Stimulated activated CD8-positive, alpha-beta memory T cell treated with anti-CD3 and anti-CD28 coated beads, Interleukin-4, amount 100 ng/mL, for 48 hours (primary cell): ENCODE measurements at places on chromosomes 3 and 15.

DNA sequence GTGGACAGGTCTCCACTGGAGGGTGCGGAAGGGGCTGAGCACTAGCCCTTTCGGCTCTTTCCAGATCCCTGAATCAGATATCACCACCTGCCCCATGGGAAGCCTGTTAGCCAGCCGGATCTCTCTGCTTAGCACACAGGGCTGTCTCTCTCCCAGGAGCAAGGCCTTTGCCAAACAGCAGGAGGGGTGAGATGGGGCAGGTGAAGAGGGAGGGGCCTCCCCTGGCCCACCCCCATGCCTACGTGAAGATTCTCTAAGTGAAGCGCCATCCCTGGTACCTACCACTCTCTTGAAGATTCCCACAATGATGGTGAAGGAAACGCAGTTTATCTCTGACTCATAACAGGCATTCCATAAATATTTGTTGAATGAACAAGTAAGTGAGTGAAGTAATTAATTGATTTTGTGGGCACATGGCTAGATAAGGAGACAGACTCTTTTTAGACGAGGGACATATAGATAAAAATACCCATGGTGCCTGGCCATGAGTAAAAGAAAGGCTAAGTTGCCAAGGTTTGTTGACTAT is 19.6 kb upstream of the HCN4 start:
- DNase-seq = no peak

- peak; percentile 55 for DNase-seq
These were observed 416 bp upstream of the CORO2B start for GRCh38 chr15:68578175-68578979.

DNA sequence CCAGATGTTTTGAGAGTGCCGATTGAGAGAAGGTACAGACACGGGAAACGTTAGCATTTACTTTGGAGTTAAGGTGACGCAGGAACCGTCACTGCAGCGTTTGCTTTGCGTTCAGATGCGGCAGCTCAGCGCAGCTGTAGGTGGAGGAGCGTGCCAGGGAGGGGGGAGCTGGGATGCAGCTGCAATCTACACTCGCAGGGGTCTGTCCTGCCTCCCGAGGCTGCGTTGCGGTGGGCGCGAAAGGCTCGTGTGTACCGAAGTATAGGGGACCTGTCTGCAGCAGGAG is 425 bp upstream of the FYTTD1 start:
- no peak for DNase-seq

GRCh38 chr3:135862361-135862760 is 103.2 kb upstream of the PPP2R3A start:
- no peak for DNase-seq

- DNase-seq = no peak
These were observed 244.4 kb upstream of the TOPAZ1 start for GRCh38 chr3:43997316-43997715.

DNA sequence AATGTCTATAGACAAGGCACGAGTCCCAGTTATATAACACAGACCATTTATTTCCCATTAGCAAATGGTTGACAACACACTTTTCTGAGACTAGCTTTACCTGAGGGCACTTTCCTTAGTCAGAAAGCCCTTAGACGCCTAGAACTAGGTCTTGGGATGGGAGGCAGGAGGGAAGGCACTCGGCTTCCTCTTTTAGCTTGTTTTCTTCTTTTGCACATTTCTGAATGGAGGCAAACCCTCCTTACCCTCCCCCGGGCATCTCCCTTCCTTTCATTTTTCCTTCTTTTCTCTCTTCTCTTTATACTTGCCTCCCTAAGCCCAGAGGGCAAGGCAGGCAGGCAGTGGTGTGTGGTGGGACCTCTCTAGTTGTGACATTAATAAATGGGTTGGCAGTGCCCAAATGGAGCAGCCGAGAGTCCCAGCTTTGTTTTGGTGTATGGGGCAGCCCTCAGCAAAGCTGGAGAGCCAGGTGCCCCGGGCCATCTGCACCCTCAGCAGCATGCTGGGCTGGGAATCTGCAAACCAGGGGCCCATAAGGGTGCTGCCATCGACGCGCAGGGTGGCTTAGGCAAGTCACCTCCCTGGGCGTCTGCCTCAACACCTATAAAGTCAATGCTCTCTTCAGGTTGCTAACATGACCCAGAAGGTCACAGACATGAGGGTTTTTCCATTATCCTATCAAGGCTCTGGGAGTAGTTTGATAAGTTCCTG is 21.1 kb upstream of the BCL2L10 start:
- DNase-seq = no peak

DNA sequence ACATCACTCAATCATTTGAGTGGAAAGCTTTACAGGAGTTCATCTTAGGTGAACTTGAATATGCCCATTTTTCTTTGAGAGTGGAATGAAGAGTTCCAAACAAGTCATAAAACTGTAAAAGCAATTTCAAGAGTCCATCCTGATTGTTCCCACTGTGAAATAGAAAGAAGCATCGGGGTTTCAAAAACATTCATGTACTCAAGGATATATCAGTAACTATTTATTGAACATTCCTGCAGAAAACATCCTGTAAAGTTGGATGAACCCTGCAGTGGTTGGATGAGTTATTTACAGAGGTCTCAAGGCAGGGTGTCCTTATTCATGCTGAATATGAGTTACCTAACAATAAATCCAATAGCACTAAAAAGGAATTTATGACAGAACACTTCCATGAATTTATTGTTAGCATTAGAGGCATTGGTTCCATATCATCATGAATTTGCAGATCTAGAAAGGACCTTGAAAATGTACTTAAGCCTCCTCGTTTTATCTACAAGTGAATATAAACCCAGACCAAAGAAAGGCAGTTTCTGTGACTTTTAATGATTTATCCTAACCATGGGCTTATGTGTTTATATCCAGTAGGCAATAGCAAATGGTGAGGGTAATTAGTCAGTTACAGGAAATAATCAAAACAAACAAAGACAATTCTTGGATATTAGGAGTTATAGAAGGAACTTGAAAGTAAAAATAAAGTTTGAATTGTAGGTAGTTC is 361.9 kb upstream of the KCNMB2 start:
- DNase-seq = no peak

DNA sequence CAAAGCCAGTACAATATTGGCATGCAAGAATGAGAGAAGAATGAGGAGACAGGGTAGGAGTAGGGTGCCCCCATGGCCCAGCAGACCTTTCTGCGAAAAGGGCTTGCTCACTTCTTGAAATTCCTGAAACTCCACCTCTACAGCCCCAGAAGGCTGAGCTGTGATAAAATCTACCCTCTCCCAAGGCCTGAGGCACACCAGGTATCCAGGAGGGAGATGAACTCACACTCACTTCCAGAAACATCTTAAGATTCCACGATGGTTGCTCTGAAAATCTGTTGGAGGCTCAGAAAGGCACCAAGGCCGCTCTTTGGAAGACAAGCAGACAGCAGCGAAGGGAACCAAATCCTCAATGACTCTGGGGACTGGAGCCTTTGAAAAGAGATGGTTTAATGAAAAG is 297.5 kb downstream of the UACA start:
- DNase-seq = no peak

GRCh38 chr3:51982352-51982837 is 940 bp upstream of the ACY1 start:
- peak; percentile 62 for DNase-seq

- no peak for DNase-seq
These were observed 14.3 kb downstream of the ZIC1 start for GRCh38 chr3:147423537-147423797.

- no peak for DNase-seq
These were observed 181.0 kb upstream of the CBLB start for GRCh38 chr3:106049821-106050220.

GRCh38 chr3:129207479-129207878 is 23.8 kb upstream of the CNBP start:
- no peak for DNase-seq

DNA sequence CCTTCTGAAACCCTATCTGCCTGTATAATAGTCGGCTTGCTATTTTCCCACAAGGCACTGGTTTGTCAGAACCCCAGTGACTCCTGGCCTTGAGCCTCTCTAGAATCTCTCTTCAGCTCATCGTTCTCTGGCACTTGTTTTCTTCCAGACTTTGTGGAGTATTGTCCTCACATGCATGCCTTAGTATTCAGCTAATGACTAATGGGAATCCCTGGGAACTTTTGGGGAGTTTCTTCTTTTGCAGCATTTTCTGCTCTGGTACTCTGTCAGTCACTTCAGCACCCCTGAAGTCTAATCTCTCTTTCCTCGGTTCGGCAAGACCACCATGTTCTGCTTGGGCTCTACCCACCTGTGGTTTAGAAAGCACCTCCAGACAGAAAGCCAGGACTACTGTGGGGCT is 35.8 kb upstream of the THRB start:
- no peak for DNase-seq

- DNase-seq = no peak
These were observed 157.6 kb upstream of the CTDSPL start for GRCh38 chr3:37704064-37704463.

- DNase-seq = no peak
These were observed 80.0 kb downstream of the COL6A5 start for GRCh38 chr3:130425484-130425883.

DNA sequence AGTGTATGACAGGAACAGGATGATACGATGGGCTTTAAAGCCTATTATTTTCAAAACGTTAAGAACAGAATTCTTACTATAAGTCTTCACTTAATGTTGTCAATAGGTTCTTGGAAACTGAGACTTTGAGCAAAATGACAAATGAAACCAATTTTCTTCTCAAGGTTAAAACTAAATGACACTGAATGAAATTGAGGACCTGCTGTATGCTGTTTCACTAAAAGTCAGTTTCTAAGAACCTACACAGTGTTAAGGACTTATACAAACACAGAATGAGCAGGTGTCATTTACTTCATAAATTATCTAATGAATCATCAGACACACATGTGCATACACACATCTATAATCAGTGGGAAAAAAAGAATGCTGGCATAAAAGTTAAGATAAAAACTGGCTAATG is 106.9 kb downstream of the RFTN1 start:
- DNase-seq = no peak

DNA sequence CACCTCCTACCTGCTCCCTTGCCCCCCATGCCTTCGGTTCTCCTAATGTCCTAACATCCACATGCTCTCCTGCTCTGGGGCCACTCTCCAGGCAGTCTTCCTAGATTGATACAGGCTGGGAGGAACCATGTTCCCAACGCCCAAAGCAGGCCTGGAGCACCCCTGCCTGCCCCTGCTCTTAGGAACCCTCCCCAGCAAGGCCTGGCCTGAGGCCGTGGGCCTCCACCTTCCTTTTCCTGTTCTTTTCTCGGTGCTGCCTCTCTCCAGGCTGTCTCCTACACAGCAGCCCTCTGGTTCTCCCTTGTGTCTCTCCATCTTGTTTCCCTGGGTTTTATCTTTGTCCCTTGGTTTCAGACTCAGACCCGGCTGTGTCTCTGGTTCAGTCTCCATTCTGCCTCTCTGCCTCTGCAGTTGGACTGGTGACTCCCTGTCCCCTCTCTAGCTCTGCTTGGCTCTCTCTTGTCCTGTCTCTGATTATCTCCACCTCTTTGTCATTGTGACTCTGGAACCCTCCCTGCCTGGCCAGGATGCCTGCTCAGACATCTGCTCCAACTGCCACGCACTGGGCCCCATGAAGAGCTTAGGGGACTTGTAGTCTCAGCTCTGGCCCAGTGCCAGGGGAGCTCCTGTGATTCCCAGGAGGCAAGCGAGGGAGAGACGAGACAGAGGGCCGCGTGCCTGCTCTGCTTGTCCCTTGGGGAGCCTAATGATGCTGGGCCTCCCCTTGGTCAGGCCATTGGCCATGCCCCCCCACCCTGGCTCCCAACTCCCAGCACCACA is 26.0 kb upstream of the RPL29 start:
- DNase-seq = no peak

DNA sequence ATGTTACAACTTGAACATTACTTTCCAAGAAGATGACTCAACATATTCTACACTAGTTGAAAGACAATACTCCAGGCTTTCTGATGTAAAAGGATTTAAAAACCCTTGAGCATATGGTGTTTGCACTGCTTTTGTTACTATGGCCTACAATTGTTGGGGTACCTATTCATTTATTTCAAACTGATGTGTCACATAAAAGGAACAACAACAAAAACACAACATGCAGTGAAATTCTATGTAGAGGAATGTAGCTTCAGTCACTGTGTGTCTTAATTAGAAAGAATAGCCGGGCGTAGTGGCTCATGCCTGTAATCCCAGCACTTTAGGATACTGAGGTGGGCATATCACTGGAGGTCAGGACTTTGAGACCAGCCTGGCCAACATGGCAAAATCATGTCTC is 1.6 kb downstream of the SPATA16 start:
- no peak for DNase-seq

GRCh38 chr3:159861369-159861987 is 127.2 kb upstream of the IL12A start:
- DNase-seq = no peak

GRCh38 chr3:17141699-17142098 is 256.9 kb downstream of the PLCL2 start:
- DNase-seq = no peak

DNA sequence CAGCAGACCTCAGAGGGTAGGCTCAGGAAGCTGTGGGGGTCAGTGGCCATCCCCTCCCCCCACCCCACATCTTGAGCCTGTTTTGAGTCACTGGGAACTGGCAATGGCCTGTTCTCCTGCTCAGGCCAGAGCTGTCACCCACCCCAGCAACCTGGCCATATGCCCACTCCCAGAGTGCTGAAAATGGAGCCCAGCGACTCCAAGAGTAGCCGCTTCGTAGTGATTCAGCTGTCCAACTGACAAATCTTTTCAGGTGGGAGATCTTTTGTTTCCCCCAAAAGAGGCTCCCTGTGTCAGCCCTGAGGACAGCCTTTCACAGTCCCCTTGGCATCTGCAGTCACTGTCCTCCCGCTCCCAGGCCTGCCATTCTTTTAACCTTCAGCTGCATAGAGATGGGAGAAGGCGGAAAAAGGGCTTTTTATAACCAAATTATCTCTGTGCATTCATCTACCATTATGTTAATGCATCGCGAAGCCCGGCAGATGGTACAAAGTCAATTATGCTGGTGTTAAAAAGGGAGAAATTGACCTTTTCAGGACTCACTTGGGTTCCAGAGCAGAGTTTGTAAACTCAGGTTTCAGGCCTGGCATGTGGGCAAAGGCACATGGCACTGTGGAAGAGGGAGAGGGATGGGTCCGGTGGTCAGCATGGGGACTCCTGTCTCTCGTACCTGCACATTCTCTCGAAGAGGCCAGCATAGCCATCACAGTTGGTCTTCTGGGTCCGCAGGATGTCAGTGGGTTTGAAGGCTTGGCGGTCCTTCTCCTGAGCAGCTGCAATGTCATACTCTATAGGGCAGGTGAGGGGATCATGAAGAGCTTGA is 32.1 kb downstream of the KY start:
- no peak for DNase-seq

DNA sequence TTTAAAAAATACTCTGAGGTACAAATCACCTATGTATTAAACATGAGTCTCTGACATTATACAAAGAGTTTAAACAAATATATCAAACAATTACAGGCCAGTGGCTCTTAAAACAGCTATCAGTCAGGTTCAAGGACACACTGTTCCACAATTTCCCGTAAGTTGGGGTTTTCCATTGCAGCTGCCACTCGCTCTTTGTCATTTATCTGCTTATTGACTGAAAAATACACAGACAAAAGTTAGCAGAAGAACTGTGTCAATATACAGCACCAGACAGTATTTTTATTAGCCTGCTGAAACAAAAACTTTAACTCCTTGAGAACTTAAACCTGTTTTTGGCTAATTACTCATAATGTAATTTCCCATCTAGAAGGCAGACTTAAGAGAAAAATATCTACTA is 20.8 kb downstream of the CIAO2A start:
- no peak for DNase-seq
